ENCODE measurements at places on chromosomes 12 and 14.

- DNase-seq, result no peak
Observed at GRCh38 chr12:4486980-4487379, 41.4 kb upstream of the FGF6 start.

- DNase-seq, result no peak
Observed at GRCh38 chr12:28227251-28227650, 37.0 kb downstream of the CCDC91 start.

- DNase-seq, result peak; percentile 49
Observed at GRCh38 chr12:52372216-52373154, 5.2 kb upstream of the KRT85 start.

DNA sequence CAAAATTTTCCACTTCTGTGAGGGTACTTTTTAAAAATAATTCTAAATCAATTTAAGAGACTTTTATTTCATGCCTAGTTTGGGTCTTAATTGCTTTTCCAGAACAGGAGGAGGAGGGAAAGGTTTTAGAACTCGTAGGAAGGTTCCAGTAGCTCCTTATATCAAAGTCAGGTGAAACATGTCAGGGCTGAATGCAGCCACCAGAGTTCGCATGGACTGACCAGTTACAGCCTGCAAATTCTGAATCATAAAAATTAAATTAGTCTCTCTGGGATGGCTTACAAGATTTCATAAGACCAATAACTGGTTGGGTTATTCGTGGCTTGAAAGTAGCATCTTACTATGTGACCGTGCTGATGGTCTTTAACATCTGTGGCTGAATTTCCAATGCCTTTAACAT, 397 bp downstream of the BDKRB1 start:
- no peak for DNase-seq

- DNase-seq, result no peak
Observed at GRCh38 chr14:69484444-69485314, at the start of gene PLEKHD1. PLEKHD1 (plus strand) TSS chr14:69484728; CDS start chr14:69484966, 238 bp downstream.

GRCh38 chr14:75156901-75157300, 19.5 kb downstream of the TMED10 start:
- no peak for DNase-seq

DNA sequence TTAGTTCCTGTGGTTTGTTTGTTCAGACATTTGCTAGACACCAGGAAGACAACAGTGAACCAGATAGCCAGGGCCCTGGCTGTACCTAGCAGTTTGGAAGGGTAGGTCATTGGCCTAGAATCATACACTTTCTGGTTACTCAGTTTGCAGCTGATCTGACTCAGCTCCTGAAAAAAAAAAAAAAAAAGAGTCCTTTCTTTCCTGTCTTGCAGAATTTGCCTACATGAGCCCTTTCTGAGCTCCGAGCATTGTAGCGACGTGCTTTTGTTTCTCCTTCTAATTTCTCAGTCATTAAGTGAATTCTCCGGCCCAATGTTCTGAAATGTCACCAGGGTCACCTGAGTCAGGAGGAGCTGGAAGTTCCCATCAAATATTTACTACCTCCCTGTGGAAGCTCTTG, 2.4 kb downstream of the CABP1 start:
- no peak for DNase-seq

GRCh38 chr12:91507754-91508153, 325.1 kb upstream of the DCN start:
- DNase-seq, result no peak

DNA sequence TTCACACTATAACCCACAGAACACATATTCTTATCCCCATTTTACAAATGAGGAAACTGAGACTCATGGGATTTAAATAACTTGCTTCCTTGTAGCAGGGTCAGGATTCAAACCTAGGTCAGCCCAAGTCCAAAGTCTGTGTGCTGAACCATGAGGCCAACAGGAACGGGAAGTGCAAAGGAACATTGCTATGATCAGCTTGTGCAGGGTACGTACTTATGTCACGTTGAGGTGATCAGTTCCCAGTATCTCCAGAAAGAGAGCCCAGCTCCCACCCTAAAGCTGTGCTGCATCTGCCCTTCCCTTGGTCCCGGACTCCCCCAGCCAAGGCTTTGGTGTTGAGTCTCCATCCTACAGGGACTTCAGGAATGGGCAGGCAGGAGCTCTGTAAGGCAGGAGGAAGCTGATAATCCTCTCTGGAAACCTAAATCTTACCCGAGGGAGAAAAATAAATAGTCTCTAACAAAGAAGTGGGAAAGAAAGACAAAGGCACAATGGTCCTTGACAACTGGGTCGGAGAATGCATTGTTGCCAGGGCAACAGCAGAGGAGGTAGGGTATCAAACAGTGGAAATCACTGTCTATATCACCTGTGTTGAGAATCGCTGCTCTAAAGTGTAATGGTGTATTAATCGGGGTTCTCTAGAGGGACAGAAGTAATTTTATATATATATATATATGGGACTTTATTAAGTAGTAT, 82.5 kb upstream of the FICD start:
- no peak for DNase-seq

DNA sequence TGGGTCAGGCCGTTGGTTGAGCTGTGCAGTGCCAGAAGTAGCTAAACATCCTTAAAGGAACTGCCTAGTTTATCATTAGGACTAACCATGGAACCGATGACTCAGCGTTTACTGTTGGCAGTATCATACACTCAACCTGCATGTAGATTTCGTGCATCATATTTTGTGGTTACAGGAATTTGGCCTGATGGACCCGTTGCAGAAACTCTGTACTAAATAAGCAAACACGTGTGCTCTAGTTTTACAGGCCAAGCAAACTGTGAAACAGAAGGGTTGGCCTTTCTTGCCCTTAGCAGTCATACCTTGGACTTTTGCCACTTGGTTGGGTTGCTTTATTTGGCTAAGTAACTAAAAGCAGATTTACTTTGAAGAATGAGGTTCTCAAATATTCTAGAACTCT, 35.6 kb downstream of the DGLUCY start:
- DNase-seq, result no peak

DNA sequence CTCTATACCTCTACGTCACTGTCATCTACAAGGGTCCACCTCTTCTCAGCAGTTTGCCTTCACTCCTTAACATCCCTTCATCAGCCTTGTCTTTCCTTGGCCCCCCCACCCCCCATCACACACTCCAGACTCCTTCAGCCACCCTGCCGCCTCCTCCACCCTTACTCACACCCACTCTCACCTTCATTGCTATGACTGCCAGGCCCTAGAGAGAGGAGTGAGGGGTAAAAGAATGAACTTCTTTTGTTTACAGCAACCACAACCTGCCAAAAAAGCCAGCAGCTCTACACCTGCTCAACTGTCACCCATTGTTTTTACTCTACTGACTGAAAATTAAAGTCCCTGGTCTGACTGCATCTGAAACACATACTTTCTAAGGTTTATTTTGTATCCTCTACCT, 112.8 kb downstream of the DUSP6 start:
- no peak for DNase-seq

GRCh38 chr14:65210118-65210821, 108.0 kb upstream of the MAX start:
- no peak for DNase-seq

- DNase-seq, result peak; percentile 70
Observed at GRCh38 chr14:93115821-93116675, at the start of gene ITPK1. ITPK1 (minus strand) TSS chr14:93115925; CDS start chr14:93115163, 762 bp downstream.

DNA sequence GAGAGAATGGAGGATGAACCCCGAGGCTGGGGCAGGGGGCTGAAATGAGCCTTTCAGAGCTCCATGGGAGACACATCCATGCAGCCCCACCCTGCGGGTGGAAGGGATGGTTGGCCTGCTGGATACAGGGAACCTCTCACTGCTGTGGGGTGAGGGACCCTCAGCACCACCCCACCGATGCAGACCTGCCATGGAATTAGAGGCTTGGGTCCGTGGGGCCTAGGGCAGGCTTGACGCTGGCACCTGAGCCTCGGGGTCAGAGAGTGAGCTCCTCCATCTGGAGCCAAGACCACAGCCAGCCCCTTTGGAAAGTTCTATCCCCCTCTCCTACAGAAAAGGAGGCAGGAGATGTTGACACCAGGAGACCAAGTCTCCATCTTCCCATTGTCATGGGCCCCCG, 7.4 kb upstream of the KRT74 start:
- no peak for DNase-seq

DNA sequence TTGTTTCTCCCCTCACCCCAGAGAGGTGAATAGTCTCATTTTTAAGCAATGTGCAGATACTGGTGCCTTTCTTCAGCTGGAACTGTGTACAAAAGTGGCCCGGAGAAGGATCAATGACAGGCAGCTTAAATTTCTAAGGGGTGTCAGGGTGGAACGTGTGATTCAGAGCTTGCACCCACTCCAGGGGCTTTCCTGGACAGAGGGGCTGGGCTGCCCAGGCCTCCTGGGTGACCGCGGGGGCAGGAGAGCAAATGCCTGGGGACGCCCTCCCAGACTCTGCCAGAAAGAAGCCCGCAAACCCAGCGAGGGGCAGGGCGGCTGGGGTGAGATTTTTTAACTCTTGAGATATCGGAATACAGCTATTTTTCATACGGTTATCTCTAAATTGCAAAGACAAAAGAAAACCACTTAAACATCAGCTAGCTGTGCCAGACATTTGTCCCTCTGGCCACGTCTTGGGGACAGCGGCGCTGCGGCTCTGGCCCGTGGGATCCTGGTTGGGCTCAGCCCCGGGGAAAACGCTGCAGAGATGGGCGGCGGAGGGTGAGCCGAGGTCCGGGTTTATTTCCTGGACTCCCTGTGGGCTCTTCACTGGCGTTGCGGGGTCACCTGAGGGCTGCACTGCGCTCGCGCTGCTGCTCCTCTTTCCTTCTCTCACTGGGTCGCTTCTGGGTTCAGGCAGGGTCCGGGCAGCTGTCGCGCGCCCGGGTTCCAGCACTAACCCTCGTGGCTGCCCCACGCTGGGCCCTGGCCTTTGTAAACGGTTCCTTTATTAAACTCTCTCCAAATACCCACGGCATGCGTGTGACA, 35.8 kb downstream of the NFKBIA start:
- DNase-seq, result no peak

DNA sequence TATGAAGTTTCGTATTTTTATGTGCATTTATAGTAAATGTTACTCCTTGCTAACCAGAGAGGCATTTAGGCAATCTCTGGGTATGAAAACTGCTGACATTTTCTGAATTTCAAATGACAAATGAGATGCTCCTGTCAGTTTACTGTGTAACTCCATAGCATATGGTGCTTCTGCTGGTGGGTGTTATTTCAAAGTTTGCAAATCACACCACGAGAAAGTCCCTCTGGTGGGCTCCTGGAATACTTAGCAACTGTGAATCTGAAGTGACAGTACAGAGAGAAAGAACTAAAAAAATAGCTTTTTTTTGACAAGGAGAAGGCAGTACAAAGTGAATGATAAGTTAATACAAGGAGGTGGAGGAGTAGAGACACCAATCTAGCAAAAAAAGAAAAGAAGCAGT, 161.5 kb downstream of the DERA start:
- no peak for DNase-seq

DNA sequence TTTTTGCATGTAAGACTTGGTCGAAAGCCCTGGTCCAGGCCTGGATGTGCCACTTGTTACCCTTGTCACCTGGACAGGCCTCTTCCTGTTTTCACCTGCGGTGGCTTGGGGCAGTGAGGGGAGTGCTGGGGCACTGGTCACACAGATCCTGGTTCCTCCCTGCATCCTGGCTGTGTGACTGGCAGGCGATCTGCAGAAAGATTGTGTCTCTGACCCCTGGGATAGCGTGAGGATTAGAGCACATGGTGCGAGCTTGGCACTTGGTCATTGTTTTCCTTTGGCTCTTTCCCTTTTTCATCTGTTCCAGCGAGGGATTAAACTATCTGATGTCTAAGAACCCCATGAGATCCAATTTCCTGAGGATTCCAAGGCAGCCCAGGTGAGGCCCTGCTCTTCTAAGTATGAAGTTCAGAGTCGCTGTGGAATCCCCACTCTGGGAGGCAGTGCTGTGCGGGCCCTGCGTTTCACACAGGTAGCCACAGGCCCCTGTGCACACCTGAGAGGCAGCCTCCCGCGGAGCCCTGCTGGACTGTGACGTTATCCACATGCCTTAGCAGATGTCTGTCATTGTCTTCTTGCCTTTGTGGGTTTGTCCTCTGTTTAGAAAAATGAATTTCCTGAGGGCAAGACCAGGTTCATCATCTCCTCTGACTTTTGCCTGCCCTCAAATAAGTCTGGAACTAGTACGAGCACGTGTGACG, 288.4 kb downstream of the CACNA1C start:
- DNase-seq, result no peak

- DNase-seq, result no peak
Observed at GRCh38 chr12:47944685-47945340, 18.6 kb upstream of the TMEM106C start.

GRCh38 chr12:54328595-54329337, 3.8 kb downstream of the COPZ1 start:
- no peak for DNase-seq

- no peak for DNase-seq
Observed at GRCh38 chr12:108571609-108572165, 9.3 kb downstream of the ISCU start.

GRCh38 chr12:52223406-52224039, 9.5 kb upstream of the KRT7 start:
- no peak for DNase-seq

DNA sequence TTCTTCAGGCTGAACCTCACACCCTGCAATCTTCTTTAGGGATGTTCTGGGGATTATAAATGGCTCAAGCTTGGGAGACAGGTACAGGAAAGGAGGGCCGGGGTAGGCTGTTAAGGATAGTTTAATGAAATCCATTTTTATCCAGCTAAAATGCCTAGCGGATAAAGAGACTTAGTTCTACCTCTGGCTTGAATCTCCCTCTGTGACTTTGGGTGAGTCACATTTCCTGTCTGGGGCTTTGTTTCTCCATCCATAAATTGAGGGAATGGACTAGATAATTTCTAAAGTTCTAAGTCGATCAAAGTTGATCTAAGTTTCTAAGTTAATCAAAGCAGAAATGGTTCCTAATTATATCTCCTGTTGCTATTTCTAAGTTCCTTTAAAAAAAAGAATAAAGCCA, 319.6 kb upstream of the E2F7 start:
- no peak for DNase-seq

DNA sequence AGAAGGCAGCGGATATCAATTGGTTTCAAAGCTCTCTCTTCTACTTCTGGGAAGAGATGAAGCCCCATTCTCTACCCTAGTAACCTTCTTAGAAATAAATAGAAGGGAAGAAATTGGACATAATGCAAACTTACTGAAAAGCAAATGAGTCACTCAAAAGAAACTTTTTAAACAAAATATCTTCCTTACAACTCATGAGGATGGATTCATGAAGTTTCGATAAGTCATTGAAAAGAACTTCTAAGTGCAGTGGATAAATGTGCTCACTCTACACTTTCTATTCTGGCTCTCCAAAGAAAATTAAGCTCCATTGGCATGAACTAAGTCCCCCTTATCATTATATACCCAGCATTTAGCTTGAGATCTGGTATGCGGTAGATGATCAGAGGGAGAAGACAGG, 899.5 kb downstream of the RPS29 start:
- no peak for DNase-seq

DNA sequence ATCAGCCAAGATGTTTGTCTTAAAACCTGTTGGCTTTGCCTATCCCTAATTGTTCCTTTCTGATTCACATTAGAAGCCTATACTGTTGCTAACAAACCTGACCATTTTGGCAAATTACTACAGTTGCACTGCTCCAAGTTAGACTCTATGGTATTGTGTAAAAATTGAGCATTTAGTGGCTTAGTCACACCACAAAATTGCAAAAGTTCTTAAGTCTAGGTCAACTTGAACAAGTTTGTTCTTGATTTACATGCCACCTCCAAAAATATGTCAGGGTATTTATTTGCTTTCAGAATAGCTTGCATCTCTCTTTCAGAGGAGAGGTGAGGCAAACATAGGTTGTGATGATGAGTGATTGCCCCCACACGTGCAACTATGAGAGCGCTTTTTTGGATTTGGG, 27.0 kb upstream of the PTHLH start:
- DNase-seq, result no peak

GRCh38 chr14:81006266-81006665, 50.8 kb downstream of the TSHR start:
- no peak for DNase-seq

Measured in activated CD4-positive, CD25-positive, alpha-beta regulatory T cell treated with anti-CD3 and anti-CD28 coated beads, Interleukin-2, amount 50 U/mL, for 72 hours (primary cell).